ENCODE measurements at places on chromosomes 12 and 14. TPM values are rescaled to one million over a fixed set of nuclear protein-coding genes. Genes with fewer than 3 reads are reported as not detected.

DNA sequence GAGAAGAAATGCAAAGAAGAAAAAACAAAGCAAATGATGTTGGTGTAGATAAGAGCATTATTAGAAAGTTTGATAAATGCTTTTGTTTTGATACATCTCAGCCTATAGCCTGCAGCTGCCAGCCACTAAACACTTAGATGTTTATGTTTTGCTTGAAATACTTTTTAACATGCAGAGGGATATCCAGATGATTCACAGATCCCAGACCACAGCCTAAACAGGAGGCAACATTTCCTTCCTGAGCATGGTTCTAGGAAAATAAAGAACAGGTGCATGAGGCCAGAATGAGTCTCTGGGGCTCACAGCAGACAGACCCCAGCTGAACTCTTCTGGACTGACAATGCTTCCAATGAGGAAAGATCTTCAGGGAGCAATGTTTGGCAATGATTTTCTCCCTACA lies 103.7 kb upstream of the EEA1 start:
- no peak overlapping the region for H3K27ac ChIP-seq
- H3K4me1 ChIP-seq: no peaks in the 10 kb centered on the region
- H3K4me3 ChIP-seq: no peak overlapping the region
- H3K36me3 ChIP-seq: no peaks in the 10 kb centered on the region
- H3K27me3 ChIP-seq: peaks cover 6% of the 10 kb centered on the region
- DNase-seq: no peak

DNA sequence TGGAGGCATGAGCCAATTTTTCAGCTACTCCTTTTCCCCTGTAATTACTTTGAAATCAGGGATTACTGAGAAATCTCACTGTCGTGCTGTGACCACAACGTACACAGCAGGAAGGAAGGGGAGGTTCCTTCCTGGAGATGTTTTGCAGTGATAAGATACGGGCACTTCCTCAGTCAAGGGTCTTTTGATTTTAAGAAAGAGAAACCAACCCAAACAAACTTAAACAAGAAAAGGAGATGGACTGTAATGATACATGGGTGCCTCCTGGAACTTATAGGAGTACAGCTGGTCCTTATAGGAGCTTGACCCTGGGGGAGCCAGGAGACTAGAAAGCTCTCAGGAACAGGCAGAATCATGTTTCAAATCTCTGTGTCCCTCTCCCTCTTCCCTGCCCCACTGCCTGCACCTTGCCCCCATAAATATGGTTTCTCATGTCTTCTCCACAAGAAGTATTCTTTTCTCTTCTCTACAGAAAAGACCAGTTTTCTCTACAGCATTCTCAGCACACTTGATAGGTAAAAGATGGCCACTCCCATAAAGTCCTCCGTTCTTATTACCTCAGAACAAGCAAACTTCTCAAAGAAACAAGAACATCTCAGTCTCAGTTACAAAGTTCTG lies 281.1 kb upstream of the AMIGO2 start:
- H3K27ac ChIP-seq: peak overlapping the region; percentile 98
- H3K27me3 ChIP-seq: no peaks in the 10 kb centered on the region
- peak overlapping the region; percentile 69 for H3K4me3 ChIP-seq
- peaks cover 35% of the 10 kb centered on the region for H3K36me3 ChIP-seq

DNA sequence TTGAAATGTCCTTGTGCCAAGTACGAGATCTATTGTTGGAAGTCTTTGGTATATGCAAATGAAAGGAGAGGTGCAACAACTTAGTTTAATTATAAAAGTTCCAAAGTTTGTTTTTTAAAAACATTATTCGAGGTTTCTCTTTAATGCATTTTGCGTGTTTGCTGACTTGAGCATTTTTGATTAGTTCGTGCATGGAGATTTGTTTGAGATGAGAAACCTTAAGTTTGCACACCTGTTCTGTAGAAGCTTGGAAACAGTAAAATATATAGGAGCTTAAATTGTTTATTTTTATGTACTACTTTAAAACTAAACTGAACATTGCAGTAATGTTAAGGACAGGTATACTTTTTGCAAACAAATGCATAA lies 2.3 kb downstream of the HSPA2 start:
- H3K27ac ChIP-seq: no peak overlapping the region
- H3K4me3 ChIP-seq: peak overlapping the region; percentile 90
- peaks cover 50% of the 10 kb centered on the region for H3K27me3 ChIP-seq
- peaks cover 33% of the 10 kb centered on the region for H3K4me1 ChIP-seq
- peaks cover 20% of the 10 kb centered on the region for H3K36me3 ChIP-seq

DNA sequence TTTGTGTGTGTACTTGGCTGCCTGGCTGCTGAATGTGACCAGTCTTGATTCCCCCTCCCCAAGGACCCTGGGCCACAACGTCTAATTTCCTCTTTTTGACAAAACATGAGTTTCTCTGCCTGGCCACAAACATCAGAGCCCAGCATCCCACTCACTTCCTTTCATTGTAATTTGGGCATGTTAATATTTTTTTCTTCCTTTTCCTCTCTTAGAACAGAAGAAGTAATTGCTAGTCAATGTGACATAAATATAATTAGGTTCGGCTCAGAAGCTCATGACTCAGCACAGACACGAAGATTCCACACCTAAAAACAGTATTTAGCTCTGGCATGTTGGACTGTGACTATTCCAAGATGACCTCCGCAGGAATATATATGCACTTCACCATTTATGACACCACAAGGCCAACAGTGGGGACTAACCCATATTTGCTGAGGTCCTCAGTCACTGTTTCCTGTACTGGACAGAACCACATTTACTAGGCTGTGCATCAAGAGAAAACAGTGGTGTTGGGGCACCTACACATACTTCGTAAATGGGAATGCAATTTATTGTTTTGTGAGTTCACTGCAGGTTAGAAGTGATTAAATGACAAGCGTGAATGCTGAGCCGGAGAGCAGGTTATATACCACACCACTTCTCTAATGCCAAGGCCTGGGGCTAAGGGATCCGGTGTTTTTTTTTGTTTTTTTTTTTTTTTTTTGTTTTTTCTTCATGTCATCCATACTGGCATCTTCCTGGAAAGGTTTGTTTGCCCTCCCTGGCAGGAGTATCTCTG lies 4.2 kb downstream of the GSG1 start:
- no peaks in the 10 kb centered on the region for H3K36me3 ChIP-seq
- no peak overlapping the region for H3K4me3 ChIP-seq
- DNase-seq: no peak
- H3K27me3 ChIP-seq: no peaks in the 10 kb centered on the region

The GPR65 gene
- 21.0 TPM for total RNA-seq

All from activated CD4-positive, alpha-beta T cell treated with anti-CD3 and anti-CD28 coated beads, Interleukin-2, amount 10 ng/mL, durations not matched to agents 7 days and 5 days (primary cell).